Ureter (tissue), 1 donor: ENCODE measurements at places on chromosomes 5 and 9.

GRCh38 chr9:83649080-83649479 lies 26.1 kb downstream of the IDNK start:
- peak; percentile 73 for DNase-seq

GRCh38 chr5:38286002-38286401 lies 27.6 kb downstream of the EGFLAM start:
- no peak for DNase-seq

DNA sequence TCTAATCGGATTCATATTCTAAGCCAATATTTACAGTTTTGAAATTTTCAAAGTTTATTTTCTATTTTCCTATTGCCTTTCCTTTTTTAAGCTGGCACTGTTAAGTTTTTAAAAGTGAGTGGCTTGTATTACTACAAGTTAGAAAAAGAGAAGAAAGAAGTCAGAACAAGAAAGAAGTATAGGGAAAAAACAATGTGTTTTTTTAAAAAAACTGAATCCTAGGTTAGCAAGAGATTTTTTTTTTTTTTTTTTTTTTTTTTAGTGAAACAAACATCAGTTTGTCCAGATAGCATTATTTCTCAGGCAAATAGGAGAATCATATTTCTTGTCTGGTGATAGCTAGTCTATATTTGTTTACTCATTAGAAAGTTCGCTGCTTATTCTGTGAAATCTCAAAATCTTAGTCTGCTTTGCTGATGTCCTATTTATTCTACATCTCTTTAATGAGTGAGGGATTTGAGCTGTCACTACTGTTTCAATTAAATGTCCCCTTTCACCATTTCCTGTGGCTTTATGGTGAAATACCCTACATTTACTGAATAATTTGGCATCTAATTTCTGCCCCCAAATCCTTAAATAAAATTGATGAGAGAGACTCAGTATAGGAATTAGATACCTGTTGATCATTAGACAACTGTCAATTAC lies 19.1 kb upstream of the LMNB1 start:
- DNase-seq, result no peak

- no peak for DNase-seq
These were observed 263.5 kb upstream of the PANK3 start for GRCh38 chr5:168842571-168843205.

DNA sequence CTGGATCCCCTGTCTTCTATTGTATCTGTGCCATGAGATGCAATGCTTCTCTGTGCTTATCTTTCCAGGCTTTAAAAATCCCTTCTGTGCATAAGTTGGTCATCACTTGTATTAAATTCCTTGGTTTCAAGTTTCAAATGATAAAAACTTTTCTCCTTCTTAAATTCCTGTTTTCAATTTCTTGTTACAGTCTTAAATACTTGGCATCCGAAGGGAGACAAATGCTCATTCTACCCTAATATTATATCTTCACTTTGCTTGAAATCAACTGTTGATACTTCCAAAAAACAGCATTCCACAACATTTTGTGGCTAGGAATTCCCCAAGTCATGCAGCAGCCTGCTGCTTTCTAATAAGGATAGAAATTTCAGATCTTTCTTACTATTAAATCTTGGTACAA lies 413.2 kb upstream of the ACTBL2 start:
- no peak for DNase-seq

DNA sequence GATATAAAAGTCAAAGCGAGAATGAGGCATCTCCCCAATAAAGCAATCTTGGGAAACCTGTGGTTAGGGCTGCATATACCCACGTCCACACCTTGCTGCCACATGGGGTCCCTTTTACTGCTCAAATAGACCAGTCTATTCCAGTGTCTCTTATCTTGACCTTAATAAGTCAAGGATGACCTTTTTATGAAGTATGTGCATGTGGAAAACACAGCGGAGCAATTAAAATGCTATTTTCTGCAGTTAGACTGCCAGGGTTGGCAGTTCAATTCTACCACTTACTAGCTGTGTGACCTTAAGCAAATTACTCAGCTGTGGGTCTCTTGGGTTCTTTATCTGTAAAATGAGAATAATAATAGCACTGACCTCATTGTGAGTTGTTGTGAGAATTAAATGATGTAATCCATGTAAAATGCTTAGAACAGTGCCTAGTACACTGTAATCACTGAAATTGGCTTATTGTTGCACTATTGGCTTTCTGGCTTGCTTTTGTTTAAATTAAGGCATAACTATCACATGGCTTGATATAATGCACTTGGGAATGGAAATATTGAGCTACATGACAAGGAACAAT lies 67.8 kb upstream of the HSPB3 start:
- DNase-seq, result no peak

GRCh38 chr9:14437354-14438231 lies 123.7 kb upstream of the NFIB start:
- no peak for DNase-seq

DNA sequence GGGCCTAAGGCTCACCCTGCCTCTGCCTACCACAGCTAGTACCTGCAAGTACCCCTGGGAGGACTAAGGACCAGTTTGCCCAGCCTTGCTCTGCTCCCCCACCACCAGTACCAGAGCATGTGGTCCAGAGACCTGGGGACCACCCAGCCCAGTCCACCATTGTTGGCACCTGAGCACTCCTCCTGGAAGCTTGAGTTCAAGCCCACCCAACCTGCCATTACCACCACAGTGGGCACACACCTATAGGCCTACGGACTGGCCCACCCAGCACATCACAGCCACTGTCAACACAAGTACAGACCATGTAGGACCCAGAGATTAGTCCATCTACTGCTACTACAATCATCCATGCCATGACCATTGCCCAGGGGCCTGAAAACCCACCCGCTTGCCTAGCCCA lies 30.8 kb upstream of the SH3TC2 start:
- DNase-seq, result no peak

DNA sequence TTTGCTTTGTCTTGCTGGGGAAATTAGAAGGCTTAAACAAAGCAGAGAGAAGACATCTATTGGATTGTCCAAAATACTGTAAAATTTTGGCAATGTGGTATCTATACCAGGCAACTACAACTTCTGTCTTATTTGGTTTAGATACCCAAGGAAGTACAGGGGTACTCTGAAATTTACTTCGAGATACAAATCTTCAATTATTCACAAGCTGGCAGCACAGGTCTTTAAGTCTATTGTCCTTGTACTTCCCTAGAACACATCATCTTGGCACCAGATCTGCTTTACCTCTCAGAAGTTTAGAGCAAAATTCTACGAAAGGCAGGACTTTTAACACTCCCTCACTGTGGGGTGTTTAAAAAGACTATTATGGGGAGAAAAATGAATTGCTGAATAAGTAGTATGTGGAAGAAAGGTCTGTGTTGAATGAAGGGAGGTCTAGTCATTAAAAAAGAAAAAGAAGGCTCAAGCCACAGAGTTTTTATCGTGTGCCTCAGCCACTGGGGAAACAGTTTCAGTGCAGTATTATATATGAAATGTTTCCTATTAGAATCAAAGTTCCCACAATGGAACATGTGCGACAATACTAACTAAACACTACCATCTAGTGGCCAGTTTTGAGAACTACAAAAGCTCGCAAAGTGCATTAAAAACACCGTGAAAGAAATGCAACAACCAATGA lies 93.7 kb downstream of the PDE4D start:
- no peak for DNase-seq
